ENCODE measurements at places on chromosomes 3 and 15.
A peak's percentile ranks its signal among the peaks of the same experiment; 100 is the strongest.

DNA sequence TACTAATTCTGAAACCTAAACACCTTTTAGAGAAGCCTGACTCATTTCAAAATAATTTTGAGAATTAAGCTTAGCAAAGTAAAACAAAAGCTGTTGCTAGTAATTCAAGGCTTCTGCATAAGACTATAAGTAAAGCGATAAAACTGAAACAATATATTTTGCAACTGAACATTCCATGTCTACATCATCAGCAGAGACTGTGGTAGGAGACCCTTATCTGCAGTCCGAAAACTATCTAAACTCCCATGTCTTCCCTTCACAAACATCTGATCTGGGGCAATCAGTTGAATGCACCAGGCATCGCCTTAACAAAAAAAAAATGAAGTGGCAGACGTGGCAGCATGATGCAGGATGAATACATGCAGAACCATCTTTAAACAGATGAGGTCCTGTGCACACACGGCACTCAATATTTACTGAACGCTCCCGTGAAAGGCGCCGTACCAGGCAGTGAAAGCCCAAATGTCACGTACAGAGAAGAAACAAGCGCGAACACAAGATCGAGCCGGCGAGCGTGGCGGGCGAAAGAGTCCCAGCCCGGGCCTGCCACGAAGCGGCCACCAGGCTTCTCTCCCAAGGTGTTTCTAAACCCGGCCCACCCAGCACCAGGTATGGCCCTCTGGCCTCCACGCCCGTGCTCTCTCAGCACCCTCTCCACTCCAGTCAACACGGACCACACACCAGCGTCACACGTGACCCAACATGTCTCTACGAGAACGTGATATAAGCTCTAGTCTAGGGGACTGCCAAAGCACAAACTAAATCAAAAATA lies 63.0 kb downstream of the CHSY1 start:
- no peak for DNase-seq

DNA sequence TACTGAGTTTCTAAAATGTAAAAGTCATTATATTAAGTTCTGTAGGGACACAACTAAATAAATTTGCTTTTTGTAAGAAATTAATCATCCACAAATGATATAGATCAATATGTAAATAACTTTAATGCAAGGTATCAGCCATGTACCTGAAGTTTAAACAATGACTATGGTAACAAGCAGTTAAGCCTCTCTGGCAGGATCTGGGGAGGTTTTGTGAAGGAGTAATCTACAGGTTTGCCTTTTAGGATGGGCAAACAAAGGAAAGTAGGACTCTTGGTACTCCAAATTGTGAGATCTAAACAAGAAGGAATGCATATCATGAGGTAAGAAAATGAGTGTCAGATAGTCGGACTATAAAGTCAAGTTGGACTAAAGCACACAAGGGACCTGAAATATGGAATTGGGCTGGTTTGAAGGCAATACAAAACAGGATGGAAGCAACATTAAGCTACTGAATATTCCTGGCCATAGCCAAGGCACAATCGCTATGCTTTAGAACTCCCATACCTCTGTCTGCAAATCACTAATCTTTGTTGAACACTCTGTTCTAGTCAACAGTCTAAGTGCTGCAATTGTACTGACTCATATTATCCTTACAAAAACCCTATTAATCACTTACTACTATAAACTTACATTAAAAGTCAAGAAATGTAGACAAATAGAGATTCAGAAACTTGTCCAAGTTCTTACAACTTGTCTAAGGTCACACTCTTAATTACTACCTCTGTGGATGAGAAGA lies 412.8 kb downstream of the DIPK2A start:
- no peak for DNase-seq

GRCh38 chr3:65112751-65113300 lies 425.0 kb upstream of the ADAMTS9 start:
- DNase-seq, result no peak

- peak; percentile 12 for DNase-seq
Measured at GRCh38 chr3:58039601-58040000, 31.4 kb downstream of the FLNB start.

- DNase-seq, result no peak
Measured at GRCh38 chr3:184099806-184100686, 3.2 kb downstream of the HTR3E start.

- no peak for DNase-seq
Measured at GRCh38 chr3:190097025-190097424, 23.7 kb downstream of the P3H2 start.

GRCh38 chr15:92719021-92719420 lies 63.4 kb upstream of the FAM174B start:
- no peak for DNase-seq

DNA sequence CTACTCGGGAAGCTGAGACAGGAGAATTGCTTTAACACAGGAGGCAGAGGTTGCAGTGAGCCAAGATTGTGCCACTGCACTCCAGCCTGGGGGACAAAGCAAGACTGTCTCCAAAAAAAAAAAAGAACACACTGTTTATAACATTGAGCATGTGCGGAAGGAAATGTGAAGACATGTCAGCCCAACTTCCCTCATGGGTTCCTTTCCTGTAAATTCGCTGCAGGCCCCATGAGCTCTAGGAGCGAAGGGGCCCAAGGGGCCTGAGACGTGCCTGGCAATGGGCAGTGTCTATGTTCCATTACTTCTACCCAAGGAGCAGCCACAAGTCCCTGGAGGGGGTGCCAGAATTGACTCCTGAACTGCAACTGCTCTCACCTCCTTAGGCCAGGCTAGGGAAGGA lies 3.2 kb downstream of the PFKFB4 start:
- DNase-seq, result no peak

DNA sequence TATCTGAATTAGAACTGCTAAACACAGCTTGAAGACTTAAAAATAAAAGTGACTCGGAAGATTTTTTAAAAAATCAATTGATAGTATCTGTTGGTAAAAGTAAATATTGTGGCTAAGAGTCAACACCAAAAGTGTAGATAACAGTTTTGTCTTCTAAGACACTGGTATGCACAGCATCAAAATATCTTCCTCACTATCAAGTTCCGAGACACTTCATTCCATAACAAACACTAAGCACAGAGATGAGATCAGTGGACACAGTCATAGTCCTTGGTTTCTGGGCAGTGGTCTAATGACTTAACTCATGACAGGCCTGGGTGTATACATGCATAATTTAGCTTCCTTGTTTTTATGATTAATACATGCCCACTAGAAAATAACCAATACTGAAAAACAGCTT lies 63.2 kb downstream of the PXYLP1 start:
- DNase-seq, result no peak

DNA sequence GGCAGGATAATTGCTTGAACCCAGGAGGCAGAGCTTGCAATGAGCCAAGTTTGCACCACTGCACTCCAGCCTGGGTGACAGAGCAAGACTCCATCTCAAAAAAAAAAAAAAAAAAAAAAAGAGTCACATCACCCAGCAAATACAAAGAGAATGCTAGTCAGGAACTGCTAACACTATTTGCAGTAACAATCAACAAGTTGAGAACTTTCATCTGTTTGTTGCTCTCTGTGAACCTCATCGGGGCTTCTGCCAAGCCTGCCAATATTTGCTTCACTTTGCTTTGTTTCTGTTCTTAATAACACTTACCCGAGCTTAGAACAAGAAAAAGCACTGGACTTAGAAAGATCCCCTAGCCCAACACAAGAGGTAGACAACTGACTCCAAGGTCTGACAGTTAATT lies 76.9 kb downstream of the PLCH1 start:
- DNase-seq, result no peak

GRCh38 chr3:144181062-144181461 lies 209.4 kb downstream of the DIPK2A start:
- no peak for DNase-seq

- no peak for DNase-seq
Measured at GRCh38 chr3:133742351-133743091, 3.7 kb upstream of the TF start.

DNA sequence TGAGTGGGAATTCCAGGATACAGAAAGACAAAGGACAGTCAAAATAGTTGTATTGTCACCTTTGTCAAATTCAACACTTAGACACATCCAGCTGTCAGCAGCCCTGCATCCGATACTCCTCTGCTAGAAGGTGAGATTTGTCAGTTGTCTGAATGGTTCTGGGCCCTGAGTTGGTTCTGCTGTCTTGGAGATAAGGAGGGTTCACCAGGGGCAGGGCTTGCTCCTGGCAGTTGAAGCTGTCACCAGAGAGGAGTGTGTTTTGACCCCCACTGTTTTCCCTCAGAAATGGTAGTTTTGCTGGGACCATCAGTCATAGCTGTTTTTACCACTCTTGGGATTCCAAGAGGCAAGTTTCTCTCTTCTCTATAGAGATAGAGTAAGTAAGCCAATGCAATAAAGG lies 3.2 kb upstream of the KY start:
- DNase-seq, result no peak

DNA sequence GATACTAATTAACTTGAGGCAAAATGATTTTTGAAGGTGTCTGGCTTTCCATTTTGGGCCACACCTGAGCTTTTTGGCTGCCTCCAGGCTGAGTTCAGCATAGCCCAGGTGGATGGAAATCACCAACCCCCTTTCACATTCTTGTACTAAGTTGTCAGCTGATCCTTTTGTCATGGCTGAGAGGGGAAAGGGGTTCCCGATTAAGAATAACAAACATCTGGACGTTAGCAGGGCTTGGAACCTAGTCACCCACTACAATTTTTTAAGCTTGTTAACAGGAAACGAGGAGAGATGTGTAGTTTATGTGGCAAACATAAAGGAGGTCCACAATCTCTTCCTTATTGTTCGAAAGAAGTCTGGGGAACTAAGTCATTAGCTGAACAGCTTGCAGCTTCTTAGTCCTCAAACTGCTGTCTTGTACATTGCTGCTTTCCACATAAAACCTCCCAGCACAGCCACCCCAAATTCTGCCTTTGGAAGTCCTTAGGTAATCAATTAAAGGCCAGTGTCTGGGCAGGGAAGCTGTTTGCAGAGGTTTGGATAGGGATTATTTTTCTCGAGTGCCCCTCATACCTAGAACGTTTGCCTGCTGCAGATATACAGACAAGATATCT lies 5.0 kb downstream of the NR2F2 start:
- no peak for DNase-seq

DNA sequence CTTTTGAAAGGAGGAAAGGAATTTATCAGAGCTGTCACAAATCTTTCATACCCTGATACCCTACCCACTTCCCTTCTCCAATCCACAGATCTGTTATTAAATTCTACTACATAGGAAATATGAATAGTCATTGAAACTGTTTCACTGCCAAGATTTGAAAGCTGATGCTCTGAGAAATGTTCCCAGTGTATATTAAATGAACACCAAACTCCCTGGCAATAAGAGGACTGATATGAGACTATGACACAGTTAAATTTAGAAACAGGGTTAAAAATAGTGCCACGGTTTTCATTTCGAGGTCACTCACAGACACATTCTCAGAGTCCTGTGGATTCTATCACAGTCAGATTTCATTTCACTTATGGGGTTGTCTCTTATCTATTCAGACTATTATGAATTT lies 27.2 kb upstream of the GBE1 start:
- DNase-seq, result no peak

- no peak for DNase-seq
Measured at GRCh38 chr3:25826510-25826909, 36.6 kb downstream of the OXSM start.

DNA sequence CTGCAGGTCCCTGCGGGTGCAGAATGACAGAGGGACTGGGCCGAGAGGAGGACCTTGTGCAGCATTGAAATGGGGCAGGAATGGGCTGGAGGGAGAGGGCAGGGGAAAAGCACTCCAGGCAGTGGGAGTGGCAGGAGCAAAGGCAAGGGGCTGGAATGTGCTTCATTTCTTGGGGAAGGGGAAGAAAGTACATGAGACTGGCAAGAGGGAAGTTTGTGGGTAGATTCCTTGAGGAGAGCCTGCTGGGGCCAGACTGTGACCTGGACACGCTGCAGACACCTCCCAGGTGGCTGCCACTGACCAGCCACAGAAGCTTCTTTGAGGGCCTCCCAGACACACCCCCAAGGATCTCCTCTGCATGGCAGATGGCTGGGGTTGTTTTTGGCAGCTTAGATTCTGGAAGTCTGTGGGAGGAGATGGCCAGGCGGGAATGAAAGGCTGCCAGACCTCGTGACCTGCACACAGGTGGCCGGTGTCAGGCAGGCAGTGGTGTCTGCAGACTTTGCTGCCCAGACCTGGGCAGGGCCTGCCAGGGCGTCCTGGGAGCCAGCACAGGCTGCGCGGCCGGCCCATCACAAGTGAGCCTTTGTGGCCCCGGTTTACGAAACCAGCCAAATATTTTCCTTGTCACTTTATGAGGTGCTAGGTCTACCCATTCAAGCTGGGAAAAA lies 53.1 kb downstream of the SPSB4 start:
- no peak for DNase-seq

DNA sequence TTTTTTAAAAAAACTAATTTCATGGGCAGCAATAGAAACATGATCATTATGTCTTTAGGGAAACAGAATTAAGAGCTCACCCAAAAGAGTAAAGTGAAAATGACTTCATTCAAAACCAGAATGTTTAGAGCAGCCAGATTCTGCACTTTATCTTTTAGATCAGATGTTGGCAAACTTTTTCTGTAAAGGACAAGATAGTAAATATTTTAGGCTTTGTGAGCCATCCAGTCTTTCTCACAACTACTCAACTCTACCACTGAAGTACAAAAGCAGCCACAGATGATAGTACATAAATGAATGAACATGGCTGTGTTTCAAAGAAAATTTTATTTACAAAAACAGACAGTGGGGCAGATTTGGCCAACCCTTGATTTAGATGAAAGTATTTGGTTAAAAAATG lies 84.5 kb downstream of the SETD2 start:
- DNase-seq, result no peak

- DNase-seq, result no peak
Measured at GRCh38 chr3:117045143-117045542, 335.6 kb downstream of the TUSC7 start.
